ENCODE measurements at places on chromosomes 2 and 18.

- no peak for DNase-seq
Observed at GRCh38 chr2:162261032-162261945, 18.0 kb upstream of the FAP start.

- no peak for DNase-seq
Observed at GRCh38 chr18:53467756-53468155, 756.7 kb downstream of the MBD2 start.

- no peak for DNase-seq
Observed at GRCh38 chr18:65768120-65768778, 17.4 kb downstream of the CDH7 start.

DNA sequence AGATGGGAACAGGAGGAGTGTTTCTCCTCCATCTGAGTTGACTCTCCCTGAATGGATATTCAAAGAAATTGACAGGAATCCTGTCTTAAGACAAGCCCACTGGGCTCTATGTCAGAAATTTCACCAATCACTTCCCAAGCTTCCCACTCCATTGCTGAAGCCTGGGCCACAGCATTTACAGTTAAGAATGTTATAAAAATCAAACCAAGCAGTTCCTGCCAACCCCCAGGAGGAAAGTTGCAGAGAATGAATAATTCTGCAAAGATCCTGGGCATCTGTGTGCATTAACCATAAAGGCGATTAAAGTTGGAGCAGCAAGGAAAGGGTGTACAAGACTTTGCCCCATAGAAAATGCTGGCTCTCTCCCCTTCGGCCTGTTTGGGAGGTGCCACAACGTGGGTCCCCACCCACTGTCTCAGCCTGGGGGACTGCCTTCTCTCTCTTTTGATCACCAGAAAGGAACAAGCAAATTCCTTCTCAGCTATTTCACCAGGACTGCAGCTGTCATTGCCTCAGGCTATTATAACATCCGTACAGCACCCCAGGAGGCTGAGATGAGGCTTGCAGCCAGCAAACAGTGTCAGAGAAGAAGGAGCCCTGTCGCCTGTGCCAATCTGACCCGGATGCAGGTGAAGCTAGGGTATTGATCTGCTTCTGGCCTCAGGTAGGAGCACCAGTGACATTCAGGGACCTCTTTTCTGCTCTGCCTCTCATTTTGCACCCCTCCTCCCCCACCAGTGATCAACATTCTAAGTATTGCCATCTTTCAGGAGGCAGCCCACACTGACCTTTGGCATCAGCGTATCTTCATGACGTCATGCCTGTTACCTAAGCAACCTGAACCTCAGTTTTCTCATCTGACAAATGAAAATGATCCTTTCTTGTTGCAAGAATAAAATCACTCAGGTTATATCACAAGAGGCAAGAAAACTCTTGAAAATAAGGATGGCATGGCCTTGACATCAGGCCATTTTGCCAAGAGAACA, 219.0 kb downstream of the SH3BP4 start:
- DNase-seq, result no peak

DNA sequence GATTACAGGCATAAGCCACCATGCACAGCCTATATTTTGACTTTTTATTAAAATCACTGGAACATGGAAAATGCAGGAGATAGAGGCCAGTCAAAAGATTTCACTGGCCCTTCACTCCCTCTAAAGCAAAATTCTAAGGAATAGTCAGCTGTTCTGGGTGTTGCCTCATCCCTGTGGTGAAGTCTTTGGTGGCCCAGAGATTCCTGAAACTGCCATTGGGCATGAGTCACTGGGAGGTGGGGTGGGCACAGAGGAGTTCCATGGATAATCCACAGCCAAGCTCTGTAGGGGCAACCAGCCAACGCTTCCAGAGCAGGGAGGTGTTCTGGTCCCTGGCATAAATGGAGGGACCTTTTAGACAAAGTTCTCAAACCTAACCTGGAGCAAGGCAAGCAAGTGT, 89.7 kb upstream of the TTC39C start:
- no peak for DNase-seq

DNA sequence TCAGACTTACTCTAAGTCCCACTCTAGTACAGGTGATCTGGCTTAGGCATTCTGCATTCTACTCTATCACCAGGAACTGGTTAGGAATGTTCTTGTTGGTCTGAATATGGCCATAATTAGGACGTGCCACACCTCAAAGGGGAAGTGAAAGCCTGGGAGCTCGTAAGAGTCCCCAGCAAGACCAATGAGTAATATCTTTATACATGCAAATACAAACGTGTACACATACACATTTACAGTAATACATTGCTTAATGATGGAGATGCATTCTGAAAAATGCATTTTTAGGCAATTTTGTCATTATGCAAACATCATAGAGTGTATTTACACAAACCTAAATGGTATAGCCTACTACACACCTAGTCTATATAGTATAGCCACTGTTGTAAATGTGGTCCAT, 19.5 kb upstream of the ERCC3 start:
- DNase-seq, result peak; percentile 52

GRCh38 chr2:8671802-8672201, 10.1 kb upstream of the ID2 start:
- no peak for DNase-seq

Measured in OCI-LY7 (cell line).